Hematopoietic multipotent progenitor cell treated with erythropoietin and hydrocortisone succinate and interleukin-3 and kit ligand, for 17 days (in vitro differentiated cells): ENCODE measurements at places on chromosomes 6 and 20.

DNA sequence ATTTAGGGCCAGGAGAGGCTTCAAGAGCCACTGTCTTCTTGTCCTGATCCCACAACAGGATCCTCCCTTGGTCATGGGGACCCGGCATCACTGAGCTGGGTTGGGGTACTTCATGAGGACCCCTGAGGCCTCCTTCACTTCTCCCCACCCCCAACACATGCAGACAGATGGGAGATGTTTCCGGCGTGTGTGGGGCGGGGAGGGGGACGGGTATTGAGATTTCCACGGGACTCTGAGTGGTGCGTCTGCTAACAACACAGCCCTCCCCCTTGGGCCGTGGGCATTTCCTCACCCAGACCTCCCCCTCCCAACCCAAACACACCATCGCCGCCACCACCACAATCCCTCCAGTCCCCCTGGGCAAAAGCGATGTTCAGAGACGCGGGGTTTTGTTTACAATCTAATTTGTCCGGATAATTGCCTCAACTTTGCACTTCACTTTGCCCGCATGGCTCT is 906 bp upstream of the FOXP4 start:
- no peak for DNase-seq

DNA sequence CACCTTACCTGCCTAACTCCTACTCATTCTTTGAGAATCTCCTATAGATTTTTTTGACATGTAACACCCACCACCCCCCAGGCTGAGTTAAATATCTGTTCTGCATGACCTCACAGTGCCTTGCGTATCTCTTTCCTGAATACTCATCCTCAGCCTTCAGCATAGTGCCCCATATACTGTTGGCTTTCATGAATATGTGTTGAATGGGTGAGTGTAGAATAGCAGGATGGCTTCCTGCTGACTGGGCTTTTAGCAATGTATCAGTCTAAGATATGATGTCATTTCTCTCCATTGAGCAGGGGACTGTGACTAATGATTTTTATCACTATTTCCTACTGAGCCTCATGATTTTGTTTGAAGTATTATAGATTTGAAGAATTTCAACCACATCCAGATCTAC is 361.6 kb upstream of the MARCKS start:
- DNase-seq, result no peak

DNA sequence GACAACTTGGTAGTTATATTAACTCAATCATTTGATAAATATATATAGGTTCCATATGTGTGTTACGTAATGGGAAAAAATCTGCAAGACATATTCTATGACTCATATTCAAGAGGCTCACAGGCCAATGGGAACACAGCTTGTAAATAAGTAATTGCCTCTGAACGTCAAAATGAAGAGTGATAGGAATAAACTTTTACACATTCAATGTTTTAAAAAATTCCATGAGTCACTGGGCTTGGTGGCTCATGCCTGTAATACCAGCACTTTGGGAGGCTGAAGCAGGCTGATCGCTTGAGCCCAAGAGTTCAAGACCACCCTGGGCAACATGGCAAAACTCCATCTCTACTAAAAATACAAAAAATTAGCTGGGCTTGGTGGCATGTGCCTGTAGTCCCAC is 209.4 kb upstream of the MCHR2 start:
- DNase-seq, result no peak

GRCh38 chr6:2563635-2564034 is 187.1 kb downstream of the MYLK4 start:
- no peak for DNase-seq

GRCh38 chr6:90976341-90976740 is 389.5 kb upstream of the MAP3K7 start:
- no peak for DNase-seq

DNA sequence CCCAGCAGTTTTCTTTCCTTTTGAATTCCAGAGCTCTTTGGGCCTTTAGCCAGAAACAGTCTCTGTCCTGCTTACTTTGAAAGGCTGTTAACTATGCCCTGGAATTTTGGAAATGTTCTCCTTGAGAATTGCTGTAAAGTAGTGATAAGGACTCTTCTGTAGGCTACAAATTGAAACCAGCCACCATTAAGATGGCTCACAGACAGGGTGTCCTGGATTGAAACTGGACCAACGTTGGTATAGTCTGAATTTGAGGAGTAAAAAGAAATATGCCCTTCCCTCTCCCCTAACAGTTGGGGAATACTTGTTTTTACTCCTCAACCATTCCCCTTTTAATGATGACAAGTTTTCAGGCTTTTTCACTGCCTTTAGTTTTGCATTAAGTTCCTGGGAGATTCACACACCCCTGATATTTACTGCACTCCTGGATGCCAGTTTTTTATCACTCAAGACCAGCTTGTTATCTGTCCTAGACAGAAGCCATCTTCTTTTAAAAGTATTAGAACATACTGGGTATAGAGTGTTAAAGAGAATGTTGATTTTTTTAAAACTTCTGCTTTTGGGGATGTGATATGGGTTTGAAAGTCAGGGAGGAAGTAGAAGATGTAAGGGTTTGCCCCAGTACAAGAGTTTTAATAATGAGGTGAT is 21.9 kb downstream of the TOP1 start:
- DNase-seq, result peak; percentile 91

DNA sequence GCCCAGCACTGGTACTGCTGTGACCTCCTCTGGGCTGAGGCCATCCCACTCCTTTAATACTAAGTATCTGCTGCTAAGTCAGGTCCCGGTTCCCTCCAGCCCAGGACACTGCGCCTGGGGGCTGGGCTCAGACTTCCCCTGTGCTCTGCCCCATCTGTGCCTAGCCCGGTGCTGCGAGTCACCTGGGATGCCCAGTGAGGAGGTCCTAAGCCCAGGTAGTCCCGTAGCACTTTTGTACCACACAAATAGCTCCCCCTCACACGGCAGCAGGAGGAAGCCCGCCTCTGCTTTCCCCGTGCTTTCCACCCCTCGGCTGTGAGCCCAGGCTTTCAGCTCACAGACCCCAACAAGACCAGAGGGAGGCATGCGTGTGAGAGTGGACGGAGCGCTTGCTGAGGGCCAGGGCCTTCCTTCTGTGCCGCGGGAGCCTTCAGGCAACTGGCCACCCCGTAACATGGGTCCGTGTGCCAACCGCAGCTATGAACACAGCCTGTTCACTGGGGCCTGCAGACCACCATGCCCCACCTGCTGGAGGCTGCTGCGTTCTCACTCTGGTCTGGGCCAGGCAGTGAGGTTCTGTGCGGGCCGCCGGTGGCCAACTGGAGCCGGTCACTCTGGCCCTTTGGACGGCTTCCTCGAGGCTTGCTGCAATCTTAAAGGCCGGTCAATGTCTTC is 79.9 kb upstream of the MPC1 start:
- DNase-seq, result no peak

DNA sequence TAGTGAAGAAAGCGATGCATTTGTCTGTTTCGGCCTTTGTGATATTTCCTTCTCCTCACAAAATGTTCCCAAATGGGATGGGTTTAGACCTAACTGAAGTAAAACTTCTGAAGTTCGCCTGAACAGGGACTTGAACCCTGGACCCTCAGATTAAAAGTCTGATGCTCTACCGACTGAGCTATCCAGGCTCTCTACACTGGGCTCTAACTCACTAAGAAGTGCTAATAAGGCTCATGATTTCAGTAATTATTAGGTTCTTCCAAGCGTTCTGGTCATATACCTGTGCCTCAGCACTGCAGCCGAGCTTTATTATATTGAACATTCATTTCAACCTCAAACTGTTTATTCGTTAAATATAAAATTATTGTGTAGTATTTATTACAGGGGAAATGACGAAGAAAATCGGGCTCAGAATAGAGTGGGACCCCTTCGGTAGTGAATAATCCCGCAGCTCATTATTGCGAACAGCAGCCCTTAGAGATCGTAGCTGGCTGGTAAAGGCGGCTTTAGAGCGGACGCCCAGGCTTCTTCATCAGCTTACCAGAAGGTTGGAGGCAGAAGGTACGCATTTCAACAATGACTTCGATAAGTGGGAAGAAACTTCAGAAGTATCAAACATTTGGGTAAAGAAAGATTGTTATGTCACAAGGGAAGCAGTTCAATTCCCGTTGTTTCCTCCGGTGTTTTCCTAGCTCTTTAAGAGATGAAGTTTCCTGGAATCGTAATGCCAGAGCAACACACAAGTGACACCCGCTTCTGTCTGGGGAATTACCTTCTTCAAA is 119.0 kb upstream of the ZNF184 start:
- DNase-seq, result no peak
